A549 treated with CpdA at 1 μM for 4 hours (cell line): ENCODE measurements at places on chromosomes 12 and 14. TPM values are rescaled to one million over a fixed set of nuclear protein-coding genes. Genes with fewer than 3 reads are reported as not detected.

GARIN6 gene
- not detected in 5 replicates for total RNA-seq

ASB2 gene
- 1.5 to 3.5 TPM (median 1.9 TPM) in 5 replicates for total RNA-seq

GLIPR1L2 gene
- total RNA-seq, result 0.12 to 0.19 TPM (median 0.13 TPM) in 4 of 5 replicates, not detected in the other

LALBA gene
- not detected in 5 replicates for total RNA-seq

FAM186B gene
- total RNA-seq, result 0.08 to 0.15 TPM (median 0.11 TPM) in 5 replicates

SPATA7 gene
- total RNA-seq, result 3.1 to 4.8 TPM (median 4.5 TPM) in 5 replicates

RND1 gene
- 18.7 to 26.5 TPM (median 19.9 TPM) in 5 replicates for total RNA-seq

SMIM10L1 gene
- 8.1 to 9.0 TPM (median 8.7 TPM) in 5 replicates for total RNA-seq

MGAT4C gene
- total RNA-seq, result 0.03 to 0.09 TPM (median 0.05 TPM) in 3 of 5 replicates, not detected in the others

DLGAP5 gene
- 29.2 to 43.9 TPM (median 34.9 TPM) in 5 replicates for total RNA-seq

CCDC88C gene
- 5.5 to 6.6 TPM (median 6.2 TPM) in 5 replicates for total RNA-seq

NEUROD4 gene
- total RNA-seq, result not detected in 5 replicates

FLRT2 gene
- total RNA-seq, result 3.3 to 5.0 TPM (median 3.8 TPM) in 5 replicates

SERPINA12 gene
- total RNA-seq, result not detected in 5 replicates

IL23A gene
- total RNA-seq, result 0.29 to 1.2 TPM (median 0.56 TPM) in 5 replicates

SIX1 gene
- 6.1 to 8.5 TPM (median 7.8 TPM) in 5 replicates for total RNA-seq

RHEBL1 gene
- 5.1 to 6.3 TPM (median 5.6 TPM) in 5 replicates for total RNA-seq

PSMB11 gene
- total RNA-seq, result not detected in 5 replicates

CLEC1B gene
- total RNA-seq, result not detected in 5 replicates

SERPINA3 gene
- 5.4 to 7.6 TPM (median 5.7 TPM) in 5 replicates for total RNA-seq

MYH6 gene
- not detected in 5 replicates for total RNA-seq

TAS2R42 gene
- total RNA-seq, result not detected in 5 replicates

NELL2 gene
- 0.16 to 0.30 TPM in 2 of 5 replicates, not detected in the others for total RNA-seq

CFAP251 gene
- 0.86 to 1.7 TPM (median 1.4 TPM) in 5 replicates for total RNA-seq

FSCB gene
- not detected in 5 replicates for total RNA-seq

IFNG gene
- total RNA-seq, result not detected in 5 replicates

PTPRR gene
- 0.17 to 0.58 TPM (median 0.33 TPM) in 5 replicates for total RNA-seq

KCNC2 gene
- not detected in 5 replicates for total RNA-seq

RNASE3 gene
- not detected in 5 replicates for total RNA-seq

STAC3 gene
- 0.20 to 0.64 TPM (median 0.53 TPM) in 5 replicates for total RNA-seq

SLC7A7 gene
- total RNA-seq, result 9.2 to 15.7 TPM (median 11.5 TPM) in 5 replicates

AQP5 gene
- total RNA-seq, result not detected in 5 replicates

CCDC60 gene
- not detected in 5 replicates for total RNA-seq

SMIM41 gene
- total RNA-seq, result not detected in 5 replicates

PAWR gene
- 45.0 to 83.5 TPM (median 59.9 TPM) in 5 replicates for total RNA-seq

TIMELESS gene
- total RNA-seq, result 37.7 to 39.6 TPM (median 38.6 TPM) in 5 replicates
